Body of pancreas (tissue), 4 donors: ENCODE measurements at places on chromosomes 4 and X. TPM values are rescaled to one million over a fixed set of nuclear protein-coding genes. Genes with fewer than 3 reads are reported as not detected.

DUSP21 gene
- total RNA-seq: not detected

GPRIN3 gene
- total RNA-seq: 5.3 TPM

MAB21L2 gene
- not detected for total RNA-seq

GUCY1B1 gene
- 9.6 TPM for total RNA-seq

- H3K27me3 ChIP-seq: no peaks in the 10 kb centered on the region
- H3K27ac ChIP-seq: no peak overlapping the region
- H3K36me3 ChIP-seq: no peaks in the 10 kb centered on the region
- H3K4me1 ChIP-seq: no peaks in the 10 kb centered on the region
- DNase-seq: no peak
These were observed 254.4 kb upstream of the CXXC4 start for GRCh38 chr4:104749062-104749461.

DNA sequence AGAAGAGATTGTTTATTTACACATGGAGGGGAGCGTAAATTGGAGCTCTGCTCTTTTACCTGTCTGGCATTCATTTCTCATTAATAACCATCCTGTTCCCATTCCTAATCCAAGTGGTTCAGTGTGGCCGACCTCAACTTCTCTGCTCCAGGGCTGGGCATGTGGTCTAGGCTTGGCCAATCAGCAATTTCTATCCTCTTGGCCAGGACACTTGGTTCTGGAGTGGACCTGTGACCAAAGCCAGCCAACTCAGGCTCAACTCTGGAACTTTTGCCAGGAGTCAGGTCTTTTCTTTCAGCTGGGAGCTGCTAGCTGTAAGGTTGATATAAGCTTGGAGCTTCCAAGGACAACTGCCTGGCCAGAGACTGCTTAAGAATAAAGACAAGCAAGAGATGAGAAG is 15.6 kb upstream of the RASL11B start:
- no peak for DNase-seq
- no peaks in the 10 kb centered on the region for H3K36me3 ChIP-seq
- no peaks in the 10 kb centered on the region for H3K27me3 ChIP-seq
- H3K4me3 ChIP-seq: no peak overlapping the region

GRCh38 chr4:26000274-26000950 is 86.4 kb downstream of the SMIM20 start:
- DNase-seq: no peak
- no peaks in the 10 kb centered on the region for H3K36me3 ChIP-seq
- no peak overlapping the region for H3K4me3 ChIP-seq
- no peak overlapping the region for H3K27ac ChIP-seq
- H3K27me3 ChIP-seq: no peaks in the 10 kb centered on the region
- H3K4me1 ChIP-seq: no peaks in the 10 kb centered on the region

- no peak overlapping the region for H3K27ac ChIP-seq
- no peaks in the 10 kb centered on the region for H3K27me3 ChIP-seq
- H3K4me3 ChIP-seq: no peak overlapping the region
- H3K36me3 ChIP-seq: no peaks in the 10 kb centered on the region
These were observed 25.1 kb downstream of the XIAP start for GRCh38 chrX:123884809-123885408.

GRCh38 chrX:72272868-72273267 is 4.2 kb downstream of the RPS4X start:
- no peak overlapping the region for H3K4me3 ChIP-seq
- peaks cover 17% of the 10 kb centered on the region for H3K4me1 ChIP-seq
- H3K36me3 ChIP-seq: no peaks in the 10 kb centered on the region
- no peak for DNase-seq
- no peak overlapping the region for H3K27ac ChIP-seq

DNA sequence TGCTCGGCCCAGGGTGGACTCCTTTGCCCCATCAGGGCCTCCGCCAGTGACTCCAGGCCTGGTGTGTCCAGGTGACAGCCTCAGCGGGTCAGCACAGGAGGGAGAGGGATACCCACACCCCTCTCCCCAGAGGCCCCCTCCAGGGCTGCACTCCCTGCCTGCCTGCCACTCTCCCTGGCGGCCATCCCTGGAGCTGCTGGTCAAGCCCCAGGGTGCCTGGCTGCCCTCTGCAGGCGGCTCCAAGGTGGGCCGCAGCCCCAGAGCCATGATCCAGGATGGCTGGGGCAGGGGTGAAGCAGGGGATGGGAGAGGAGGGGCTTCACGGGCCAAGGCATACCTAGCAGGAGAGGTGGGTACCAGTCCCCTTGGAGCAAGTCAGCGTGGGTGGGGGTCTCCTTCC is 3.8 kb downstream of the FGFRL1 start:
- H3K27ac ChIP-seq: no peak overlapping the region
- no peak for DNase-seq
- H3K36me3 ChIP-seq: no peaks in the 10 kb centered on the region
- H3K27me3 ChIP-seq: no peaks in the 10 kb centered on the region

GRCh38 chr4:152023674-152024073 is 262.9 kb upstream of the GATB start:
- DNase-seq: no peak
- no peaks in the 10 kb centered on the region for H3K27me3 ChIP-seq
- H3K27ac ChIP-seq: no peak overlapping the region
- no peak overlapping the region for H3K4me3 ChIP-seq
- no peaks in the 10 kb centered on the region for H3K4me1 ChIP-seq
